ENCODE measurements at places on chromosomes 5 and 9.

- peak; percentile 45 for DNase-seq
These were observed 31.8 kb upstream of the FOXB2 start for GRCh38 chr9:76987594-76988200.

- DNase-seq = no peak
These were observed 254.7 kb upstream of the SLC30A5 start for GRCh38 chr5:68839019-68839552.

GRCh38 chr9:99274495-99274894 lies 52.4 kb downstream of the SEC61B start:
- no peak for DNase-seq

- DNase-seq = no peak
These were observed 546.4 kb downstream of the EFNA5 start for GRCh38 chr5:107124376-107124775.

- DNase-seq = no peak
These were observed 21.4 kb upstream of the CEP78 start for GRCh38 chr9:78214492-78214891.

GRCh38 chr5:135269199-135269598 lies 129.8 kb downstream of the MACROH2A1 start:
- DNase-seq = no peak

- DNase-seq = no peak
These were observed 336.8 kb upstream of the SLC30A5 start for GRCh38 chr5:68757006-68757405.

All from NCI-H1930 (cell line).